Hippocampal formation (tissue), 2 donors: ENCODE measurements at places on chromosomes 1 and 21.

GRCh38 chr1:175683491-175684298 is 59.7 kb downstream of the TNR start:
- no peak for DNase-seq

- DNase-seq, result no peak
Measured at GRCh38 chr1:199073166-199073565, 434.3 kb downstream of the PTPRC start.

DNA sequence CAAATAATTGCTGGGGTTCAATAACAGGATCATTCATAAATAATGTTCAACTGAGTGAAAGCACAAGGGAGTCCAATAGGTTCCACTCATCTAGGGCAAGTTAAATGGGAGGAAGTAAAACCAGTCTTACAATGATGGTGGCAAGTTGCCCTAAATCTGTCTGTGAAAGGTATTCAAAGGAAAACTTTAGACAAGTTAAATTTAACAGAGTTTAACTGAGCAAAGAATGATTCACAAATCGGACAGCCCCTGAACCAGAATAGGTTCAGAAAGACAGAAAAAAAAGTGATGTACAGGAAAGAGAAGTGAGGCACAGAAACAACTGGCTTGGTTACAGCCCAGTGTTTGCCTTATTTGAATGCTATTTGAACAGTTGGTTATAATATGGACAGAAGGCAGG is 183.5 kb upstream of the ADGRL4 start:
- no peak for DNase-seq

GRCh38 chr1:20070357-20070756 is 363 bp downstream of the PLA2G5 start:
- no peak for DNase-seq

DNA sequence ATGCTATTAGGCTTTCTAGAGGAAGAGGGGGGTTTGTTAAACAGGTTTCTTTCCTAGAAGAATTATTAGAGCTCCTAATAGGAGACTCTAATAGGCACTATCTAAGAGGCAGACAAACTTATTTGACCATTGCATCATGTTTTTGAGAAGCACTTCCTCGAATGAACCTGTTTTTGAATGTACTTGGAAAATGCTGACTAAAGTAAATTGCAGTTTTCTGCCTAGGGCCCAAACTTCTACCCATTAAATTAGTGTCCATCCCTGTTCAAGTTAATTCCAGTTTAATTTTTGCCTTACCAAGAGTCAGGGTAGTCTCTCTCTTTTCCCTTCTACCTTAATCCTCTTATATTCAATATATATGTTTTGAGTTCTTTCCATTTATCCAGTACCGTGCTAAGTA is 1029.6 kb downstream of the TTLL7 start:
- no peak for DNase-seq

GRCh38 chr1:48692235-48692634 is 84.5 kb downstream of the BEND5 start:
- DNase-seq, result no peak

- no peak for DNase-seq
Measured at GRCh38 chr1:59394706-59395425, 98.0 kb downstream of the FGGY start.

- no peak for DNase-seq
Measured at GRCh38 chr1:240516069-240516468, 95.9 kb downstream of the GREM2 start.

GRCh38 chr1:149917571-149918144 is at the start of gene SV2A:
SV2A (minus strand) TSS chr1:149917844; CDS start chr1:149913840, 4,004 bp downstream.
- peak; percentile 71 for DNase-seq
